Stimulated activated CD4-positive, alpha-beta T cell treated with anti-CD3 and anti-CD28 coated beads, Interleukin-12 subunit alpha, Interleukin-12 subunit beta, amount 100 ng/mL, for 48 hours (primary cell): ENCODE measurements at places on chromosomes 1 and 21.

DNA sequence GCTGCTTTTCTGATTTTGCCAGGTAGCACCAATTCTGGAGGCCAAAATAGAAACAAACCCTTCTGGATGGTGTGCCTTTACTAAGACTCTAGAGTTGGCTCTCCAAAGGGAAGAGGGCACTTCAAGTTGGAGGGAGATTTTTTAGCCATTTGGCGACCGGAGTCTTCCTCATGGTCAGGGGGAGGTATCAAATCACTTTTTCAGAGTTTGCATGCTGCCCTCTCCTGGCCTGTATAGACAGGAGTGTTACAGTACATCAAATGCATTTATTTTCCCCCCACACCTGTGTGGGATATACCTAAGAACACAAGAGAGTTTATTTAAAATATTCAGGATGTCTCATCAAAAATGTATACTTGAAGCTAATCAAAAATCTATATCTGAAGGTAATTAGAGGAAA is 3.2 kb downstream of the GREM2 start:
- DNase-seq = no peak

GRCh38 chr1:80523861-80524260 is 1276.9 kb upstream of the ADGRL2 start:
- no peak for DNase-seq

DNA sequence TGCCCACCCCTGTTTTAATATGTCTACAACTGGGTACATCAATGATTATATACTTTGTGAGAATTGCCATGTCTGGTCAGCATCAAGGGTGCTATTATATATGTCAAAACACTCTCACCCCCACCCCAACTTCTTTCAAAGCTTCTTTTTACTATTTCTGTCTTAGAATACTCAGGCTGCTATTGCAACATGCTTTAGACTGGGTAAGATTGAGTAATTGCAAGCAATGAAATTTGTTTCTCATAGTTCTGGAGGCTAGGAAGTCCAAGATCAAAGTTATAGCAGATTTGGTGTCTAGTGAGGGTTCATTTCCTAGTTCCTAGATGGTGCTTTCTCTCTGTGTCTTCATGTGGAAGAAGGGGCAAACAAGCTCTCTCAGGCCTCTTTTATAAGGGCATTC is 100.5 kb upstream of the KCNK1 start:
- DNase-seq = no peak

- DNase-seq = no peak
Measured at GRCh38 chr1:211610779-211611556, 32.0 kb upstream of the SLC30A1 start.

DNA sequence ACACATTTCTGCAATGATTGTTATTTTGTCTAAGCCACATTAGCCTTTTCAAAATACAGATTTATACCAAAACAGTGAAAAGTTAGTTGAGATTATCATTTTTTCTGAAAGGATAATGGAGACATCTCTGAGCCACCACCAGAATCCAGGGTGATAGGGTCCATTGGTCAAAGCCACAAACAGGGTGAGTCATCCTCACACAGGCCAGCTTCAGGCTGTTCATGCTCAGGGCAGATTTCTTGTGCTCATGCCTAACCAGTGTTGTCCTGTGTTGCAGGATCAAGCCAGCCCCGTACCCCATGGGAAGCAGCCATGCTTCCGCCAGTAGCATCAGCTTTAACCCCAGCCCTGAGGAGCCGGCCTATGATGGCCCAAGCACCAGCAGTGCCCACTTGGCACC is 13.4 kb downstream of the ELOA start:
- DNase-seq = no peak

GRCh38 chr1:101316256-101316655 is 79.4 kb downstream of the S1PR1 start:
- no peak for DNase-seq

GRCh38 chr21:39016740-39017315 is 166.4 kb downstream of the PSMG1 start:
- DNase-seq = no peak

- no peak for DNase-seq
Measured at GRCh38 chr1:79373481-79374125, 367.1 kb upstream of the ADGRL4 start.

- no peak for DNase-seq
Measured at GRCh38 chr1:78607334-78607927, 12.8 kb upstream of the IFI44L start.

- DNase-seq = no peak
Measured at GRCh38 chr1:164635803-164636731, 77.1 kb downstream of the PBX1 start.

DNA sequence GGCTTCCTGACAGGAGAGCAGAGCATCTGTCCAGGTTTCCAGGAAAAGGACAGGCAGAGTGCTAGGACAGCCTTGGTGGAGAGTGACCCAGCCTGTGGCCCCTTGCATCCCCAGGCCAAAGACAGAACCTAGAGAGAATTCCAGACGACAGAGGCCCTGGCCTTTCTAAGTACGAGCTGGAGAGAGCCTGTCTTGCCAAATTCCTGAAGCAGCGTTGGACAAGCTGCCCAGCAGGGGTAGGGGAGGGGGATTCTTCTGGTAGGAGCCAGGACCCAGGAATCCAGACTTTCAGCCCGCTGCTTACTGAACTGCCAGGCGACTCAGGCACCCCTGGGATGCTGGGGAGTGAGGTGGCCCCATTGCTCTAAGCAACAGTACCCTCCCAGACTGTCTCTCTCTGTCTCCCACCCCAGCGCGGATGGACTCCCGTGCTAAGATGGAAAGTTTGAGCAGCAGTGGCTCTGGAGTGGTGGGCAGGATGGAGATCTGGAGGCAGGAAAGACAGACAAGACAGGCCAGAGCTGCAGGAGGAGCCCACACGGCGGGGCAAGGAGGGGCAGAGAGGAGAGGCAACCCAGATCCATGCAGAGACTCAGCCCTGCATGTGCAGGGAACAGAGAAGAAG is 8.8 kb upstream of the PEAR1 start:
- DNase-seq = no peak

- DNase-seq = no peak
Measured at GRCh38 chr1:94094469-94095111, 26.4 kb downstream of the ABCA4 start.

GRCh38 chr1:62438163-62438562 is 1.3 kb downstream of the USP1 start:
- DNase-seq = no peak

GRCh38 chr1:159008744-159009188 is 941 bp upstream of the IFI16 start:
- no peak for DNase-seq

DNA sequence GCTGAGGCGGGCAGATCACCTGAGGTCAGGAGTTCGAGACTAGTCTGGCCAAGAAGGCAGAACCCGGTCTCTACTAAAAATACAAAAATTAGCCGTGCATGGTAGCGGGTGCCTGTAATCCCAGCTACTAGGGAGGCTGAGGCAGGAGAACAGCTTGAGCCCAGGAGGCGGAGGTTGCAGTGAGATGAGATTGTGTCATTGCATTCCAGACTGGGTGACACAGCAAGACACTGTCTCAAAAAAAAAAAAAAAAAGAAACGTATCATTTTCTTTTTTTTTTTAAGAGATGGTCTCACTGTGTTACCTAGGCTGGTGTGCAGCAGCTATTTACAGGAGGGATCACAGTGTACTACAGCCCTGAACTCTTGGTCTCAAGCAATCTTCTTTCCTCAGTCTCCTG is 47.3 kb downstream of the ITGB3BP start:
- DNase-seq = no peak

DNA sequence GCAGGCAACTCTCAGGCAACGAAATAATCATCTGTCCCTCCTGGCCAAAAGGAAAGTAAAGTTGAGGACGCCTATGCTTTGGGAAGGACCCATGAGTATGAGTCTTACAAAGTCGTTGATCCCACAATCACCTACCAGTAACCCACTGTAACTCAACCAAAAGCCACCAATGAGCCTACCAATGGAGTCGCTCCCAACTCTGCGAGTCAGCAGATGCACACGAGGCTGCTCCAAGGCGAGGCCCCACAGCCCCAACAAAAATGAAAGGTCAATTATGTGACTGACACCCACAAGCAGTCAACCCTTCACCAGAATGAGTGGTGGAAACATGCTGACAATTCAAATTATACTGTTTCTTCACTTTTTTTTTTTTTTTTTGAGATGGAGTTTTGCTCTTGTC is 12.0 kb downstream of the SETD4 start:
- no peak for DNase-seq

GRCh38 chr1:183180218-183180617 is 5.8 kb upstream of the LAMC2 start:
- DNase-seq = no peak

DNA sequence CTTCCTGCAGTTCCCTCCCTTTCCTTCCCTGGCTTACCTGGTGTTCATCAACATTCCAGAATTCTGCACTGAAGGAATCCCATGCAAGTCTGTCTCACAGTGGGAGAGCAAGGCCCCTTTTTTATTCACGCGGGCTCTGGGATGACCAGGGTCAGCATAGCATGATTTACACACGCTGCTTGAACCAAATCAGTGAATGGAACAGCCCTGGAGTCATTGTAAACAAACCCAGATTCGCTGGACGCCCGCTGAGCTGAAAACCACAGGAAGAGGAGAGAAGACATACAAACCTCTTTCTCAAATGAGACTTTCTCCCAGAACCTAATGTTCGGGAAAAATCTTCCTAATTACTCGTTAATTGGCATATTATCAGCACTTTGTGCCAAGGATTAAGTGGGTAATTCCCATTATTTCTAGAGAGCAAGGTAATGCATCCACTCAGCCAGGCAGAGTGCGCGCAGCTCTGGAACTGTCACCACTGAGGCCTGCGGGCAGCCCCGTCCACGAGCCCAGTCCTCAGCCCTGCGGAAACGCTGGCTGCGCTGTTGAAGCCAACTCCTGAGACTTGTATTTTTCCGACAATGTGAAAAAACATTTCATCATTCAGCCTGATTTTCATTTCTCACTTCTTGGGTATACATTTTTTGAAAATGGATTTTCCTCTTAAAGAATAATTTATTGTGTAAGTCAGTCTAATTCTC is 140.0 kb downstream of the ETS2 start:
- DNase-seq = no peak

DNA sequence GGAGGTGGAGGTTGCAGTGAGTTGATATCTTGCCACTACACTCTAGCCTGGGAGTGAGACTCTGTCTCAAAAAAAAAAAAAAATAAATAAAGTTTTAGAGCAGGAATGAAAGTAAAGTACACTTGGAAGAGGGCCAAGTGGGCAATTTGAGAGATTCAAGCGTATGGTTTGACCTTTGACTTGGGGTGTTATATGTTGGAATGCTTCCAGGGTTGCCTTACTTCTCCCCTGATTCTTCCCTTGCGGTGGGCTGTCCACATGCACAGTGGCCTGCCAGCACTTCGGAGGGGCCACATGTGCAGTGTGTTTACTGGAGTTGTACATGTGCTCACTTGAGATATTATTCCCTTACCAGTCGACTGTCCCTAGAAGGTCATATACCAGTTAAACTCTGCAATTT is 295.5 kb upstream of the PROX1 start:
- DNase-seq = no peak

GRCh38 chr1:233790662-233791371 is 113.7 kb upstream of the SLC35F3 start:
- DNase-seq = peak; percentile 12

- no peak for DNase-seq
Measured at GRCh38 chr1:222777977-222778376, 36.9 kb upstream of the DISP1 start.

DNA sequence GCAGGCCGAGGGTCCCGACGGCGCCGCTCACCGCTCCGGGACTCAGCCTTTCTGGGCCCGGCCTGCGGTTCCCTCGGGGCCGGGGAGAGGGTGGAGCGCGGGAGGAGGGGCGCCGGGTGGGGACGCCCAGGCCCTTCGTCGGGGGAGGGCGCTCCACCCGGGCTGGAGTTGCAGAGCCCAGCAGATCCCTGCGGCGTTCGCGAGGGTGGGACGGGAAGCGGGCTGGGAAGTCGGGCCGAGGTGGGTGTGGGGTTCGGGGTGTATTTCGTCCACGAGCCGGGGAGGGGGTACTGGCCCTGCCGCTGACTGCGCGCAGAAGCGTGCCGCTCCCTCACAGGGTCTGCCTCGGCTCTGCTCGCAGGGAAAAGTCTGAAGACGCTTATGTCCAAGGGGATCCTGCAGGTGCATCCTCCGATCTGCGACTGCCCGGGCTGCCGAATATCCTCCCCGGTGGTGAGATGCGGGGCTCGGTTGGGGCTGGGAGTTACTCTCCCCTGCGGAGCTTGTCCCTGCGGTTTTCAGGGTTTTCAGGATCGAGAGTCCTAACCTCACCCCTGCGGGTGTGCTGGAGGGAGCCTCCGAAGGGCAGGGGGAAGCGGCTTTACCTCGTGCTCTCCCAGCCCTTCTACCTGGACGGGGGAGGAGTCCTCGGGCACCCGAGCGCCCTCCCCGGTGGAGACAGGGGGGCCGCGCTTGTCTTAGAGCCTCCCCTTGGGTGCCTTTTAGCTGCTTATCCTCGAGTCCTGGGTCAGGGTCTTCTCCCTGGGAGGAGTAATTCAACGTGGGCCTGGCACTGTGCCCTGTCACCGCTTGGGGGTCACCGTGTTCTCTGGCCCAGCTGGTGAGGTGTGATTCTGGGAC is 2.1 kb downstream of the SAMD11 start:
- no peak for DNase-seq

DNA sequence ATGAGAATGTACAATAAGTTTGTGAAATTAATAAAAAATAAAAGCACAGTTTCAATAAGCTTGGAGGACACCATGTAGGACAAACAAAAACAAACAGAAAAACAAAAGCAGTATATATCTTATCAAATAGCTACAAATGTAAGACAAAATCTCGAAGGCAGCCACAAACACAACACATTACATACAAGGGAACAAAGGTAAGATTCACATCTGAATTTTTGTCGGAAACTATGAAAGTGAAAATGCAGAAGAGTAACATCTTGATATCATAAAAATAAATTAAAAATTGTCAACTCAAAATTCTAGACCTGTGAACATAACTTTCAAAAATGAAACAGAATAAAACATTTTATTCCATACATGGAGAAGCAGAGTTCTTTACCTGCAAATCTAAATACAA is 1049.5 kb upstream of the ADGRL2 start:
- no peak for DNase-seq

DNA sequence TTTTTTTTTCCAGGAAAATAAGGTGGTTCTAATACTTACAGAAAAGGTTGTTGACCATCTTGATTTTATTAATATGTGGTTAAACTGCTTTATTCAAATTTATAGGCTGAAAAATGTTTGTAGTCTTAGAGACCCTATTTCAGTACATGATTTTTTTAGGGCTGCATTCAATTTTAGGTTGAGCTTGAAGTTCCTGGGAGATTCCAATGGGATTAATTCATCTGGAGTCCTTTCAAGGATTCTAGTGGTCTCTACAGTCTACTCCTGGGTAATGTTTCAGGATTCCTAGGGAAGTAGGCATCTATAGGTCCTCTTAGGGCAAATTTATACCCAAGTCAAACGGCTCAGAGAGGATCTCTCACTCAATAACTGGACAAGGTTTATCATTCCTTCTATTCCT is 126.7 kb downstream of the HMCN1 start:
- DNase-seq = no peak

DNA sequence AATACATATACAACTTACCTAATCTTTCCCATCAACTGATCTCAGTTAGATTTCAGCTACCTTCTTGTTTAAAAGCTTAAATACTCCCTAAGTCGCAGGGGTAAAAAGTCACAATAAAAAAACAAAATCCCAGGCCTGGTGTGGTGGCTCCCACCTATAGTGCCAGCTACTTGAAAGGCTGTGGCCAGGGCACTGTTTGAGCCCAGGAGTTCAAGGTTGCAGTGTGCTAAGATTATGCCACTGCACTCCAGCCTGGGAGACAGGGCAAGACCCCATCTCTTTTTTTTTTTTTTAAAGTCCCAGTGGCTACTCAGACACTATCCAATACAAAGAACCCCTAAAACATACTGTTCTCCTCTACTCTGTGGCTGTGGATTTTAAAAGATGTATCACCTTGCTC is 228.3 kb downstream of the DENND1B start:
- DNase-seq = no peak
